ENCODE measurements at places on chromosomes 1 and 21.
A peak's percentile ranks its signal among the peaks of the same experiment; 100 is the strongest.

DNA sequence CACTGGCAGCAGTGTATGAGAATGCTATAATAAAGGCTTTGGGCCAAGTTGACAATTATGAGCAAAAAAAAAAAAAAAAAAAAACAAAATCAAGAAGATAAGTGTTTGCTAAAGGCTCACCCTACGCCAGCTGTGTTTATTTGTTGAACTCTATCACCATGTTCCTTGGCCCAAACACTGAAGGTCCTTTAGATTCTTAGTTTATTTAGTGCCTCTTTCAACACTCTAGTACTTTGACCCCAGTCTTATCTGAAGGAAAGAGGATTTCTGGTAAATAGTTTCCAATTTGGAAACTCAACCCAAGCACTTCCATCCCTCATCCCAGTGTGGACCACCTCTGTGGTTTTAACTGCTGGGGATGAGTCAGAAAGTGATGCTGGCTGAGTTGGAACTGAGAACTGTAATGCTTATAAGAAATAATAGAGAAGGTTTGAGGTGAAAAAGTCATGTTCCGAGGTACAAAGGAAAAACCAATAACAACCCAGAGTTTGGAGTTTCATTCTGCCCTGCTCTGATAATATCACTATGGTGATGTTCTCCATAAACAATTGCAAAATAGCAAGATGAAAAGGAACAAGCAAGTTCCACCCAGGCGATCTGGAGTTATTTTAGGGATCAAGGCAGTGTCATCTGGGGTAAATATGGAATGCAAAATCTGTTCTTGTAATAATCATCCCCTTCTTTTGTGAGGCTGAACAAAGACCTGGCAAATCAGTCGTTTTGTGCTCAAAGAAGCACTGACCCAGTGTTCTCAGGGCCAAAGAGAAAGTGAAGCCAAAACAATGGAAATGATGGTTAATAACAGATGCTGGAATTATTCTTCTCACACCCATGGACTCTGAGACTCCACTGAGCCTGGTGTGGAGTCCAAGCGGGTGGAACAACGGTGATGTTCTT lies 19.7 kb upstream of the CAPZB start:
- DNase-seq = peak; percentile 7

DNA sequence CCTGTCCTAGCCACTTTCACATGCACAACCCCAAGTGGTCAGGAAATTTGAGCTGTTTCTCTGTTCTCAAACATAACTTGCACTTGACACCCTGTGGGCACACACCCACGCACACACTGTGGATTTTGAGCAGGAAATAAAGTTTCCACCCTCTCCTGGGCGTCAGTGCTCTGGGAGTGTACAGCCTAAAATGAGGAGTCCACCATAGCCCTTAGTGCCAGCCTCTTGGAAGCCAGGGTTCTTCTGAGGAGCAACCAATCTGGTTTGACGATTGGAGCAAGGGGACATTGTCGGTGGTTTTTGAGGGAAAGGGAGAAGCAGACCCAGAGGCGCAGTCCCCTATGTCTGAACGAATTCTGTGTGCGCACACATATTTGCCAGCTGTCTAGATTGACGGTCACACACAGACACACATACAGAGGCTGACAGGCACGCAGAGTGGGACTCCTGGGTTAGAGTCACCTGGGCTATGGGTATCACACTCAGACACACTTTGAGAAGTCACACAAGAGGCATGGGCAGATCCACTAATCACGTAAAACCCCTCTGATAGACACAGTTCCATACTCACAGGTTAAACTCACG lies 2.7 kb downstream of the DMBX1 start:
- DNase-seq = no peak

DNA sequence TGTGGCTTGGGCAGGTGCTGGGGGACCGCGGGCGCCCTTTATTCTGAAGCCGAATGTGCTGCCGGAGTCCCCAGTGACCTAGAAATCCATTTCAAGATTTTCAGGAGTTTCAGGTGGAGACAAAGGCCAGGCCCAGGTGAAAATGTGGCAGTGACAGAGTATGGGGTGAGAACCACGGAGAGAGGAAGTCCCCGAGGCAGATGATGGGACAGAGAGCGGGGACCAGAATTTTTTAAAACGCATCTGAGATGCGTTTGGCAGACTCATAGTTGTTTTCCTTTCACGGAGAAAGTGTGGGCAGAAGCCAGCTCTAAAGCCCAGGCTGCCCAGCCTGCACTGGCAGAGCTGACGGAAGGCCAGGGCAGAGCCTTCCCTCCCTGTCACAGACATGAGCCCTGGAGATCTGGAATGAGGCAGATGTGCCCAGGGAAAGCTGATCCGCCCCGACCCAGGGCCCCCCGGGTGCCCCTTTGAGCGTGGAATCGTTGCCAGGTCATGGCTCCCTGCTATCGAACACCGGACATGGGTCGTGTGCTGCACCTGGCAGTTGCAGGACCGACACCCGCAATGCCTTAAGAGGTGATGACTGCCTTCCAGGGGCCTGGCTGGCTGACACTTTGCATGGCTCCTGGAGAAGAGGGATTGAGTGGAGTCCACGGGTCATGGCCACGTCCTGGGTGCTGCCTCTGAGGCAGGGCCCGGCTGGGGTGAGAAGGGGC lies 6.5 kb upstream of the SLX9 start:
- DNase-seq = no peak

DNA sequence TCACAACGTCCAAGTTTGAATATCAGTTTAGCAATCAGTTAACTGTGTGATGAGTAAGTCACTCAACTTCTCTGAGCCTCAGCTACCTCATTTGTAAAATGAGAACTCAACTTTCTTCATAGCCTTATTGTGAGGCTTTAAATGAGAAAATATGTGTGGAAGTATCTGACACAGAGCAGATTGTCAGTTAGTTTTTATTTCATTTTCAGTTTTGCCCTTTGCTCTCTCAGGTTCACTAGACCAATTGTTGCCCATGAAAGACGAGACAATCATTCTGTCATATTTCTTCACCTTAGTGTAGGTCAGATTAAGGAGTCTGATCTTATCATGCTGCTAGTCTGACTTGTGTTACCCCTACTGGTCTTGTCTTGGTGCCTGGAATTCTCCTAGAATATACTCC lies 232.8 kb upstream of the PTBP2 start:
- DNase-seq = no peak

- no peak for DNase-seq
These were observed 7.5 kb downstream of the NGF start for GRCh38 chr1:115330480-115331013.

Data from NCI-H1417 (cell line).